Stimulated activated CD8-positive, alpha-beta memory T cell treated with anti-CD3 and anti-CD28 coated beads, Interleukin-4, amount 100 ng/mL, for 1 hour (primary cell): ENCODE measurements at places on chromosomes 2 and 18.

GRCh38 chr18:22704586-22704918 lies 228.6 kb upstream of the RBBP8 start:
- DNase-seq = no peak

DNA sequence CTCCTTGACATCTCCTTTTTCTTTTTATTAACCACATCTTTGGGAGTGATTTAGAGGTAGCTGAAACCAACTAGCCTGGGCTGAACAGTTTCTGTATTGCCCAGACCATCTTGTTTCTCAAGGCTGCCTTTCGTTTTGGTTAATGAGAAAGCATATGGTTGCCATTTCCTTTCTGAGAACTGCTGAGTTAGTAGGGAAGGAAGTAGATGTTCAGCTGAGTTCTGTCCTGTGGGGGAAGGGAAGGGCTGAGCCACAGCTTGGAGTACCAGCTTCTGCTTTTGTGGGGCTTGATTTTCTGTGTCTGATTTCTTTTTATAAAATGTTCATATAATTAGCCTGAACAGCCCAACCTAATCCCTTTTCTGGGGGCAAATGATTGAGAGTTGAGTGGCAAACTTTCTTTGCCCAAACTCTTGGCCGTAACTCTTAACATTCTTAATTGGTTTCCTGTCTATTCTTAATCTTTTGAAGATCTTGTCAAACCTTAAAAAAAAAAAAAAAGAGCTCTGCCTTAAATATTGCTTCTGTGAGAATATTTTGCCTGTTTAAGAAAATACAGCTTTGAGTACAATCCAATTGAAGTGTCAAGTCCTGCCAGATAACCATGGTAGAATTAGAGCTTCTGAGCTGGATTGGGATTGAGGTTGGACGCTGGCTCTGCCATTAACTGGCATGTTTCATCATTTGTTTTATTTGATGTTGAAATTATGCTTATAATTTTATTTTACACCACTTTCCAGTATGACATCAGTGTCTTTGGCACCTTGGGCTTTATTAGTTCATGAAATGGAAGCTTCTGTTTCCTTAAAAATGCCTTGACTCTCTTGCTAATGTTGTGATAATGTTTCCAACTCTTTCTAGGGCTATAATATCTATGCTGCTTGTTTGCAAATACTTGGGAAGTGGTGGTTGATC lies 1.9 kb upstream of the NABP1 start:
- DNase-seq = no peak

DNA sequence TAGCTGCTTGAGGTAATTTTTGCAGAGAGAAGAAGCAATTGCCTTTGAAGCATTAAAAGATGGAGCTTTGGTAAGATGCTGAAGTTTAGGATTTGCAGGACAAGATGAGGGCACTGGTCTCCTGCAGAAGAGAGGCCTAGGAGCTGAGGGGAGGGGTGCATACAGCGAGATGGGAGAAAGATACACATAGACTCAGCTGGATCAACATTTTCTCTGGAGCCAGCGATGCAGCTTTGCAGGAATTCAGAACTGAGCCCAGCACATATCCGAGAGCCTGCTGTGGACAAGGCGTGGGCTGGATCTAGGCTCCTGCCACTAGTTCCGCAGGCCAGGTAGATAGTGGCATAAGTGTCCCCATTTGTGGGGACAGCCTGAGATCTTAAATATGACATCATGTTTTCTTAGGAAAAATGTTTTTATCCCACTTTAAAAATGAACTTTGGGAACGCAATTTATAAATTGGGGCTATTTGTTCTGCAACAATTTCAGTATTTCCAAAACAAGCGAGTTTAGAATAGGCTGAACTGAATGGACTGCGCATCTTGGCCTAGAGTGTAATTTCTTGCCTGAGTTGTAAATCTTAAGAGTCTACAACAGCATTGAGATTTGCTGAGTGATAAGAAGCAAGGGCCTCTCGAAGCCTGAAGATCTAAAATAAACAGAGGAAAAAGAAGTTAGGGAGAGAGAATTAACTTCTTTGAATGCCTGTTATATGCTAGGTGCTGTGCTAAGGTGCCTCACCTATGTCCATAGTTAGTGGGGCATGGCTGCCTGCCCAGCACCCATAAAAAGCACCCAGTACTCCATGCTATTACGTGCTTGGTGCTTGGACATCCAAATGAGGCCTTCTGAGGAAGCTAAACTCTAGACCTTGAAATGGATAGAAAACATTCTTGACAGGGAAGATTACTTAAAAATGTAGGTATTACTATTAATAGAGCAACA lies 17.3 kb downstream of the GRHL1 start:
- no peak for DNase-seq

- no peak for DNase-seq
Measured at GRCh38 chr18:73947180-73947921, 200.3 kb downstream of the FBXO15 start.

- no peak for DNase-seq
Measured at GRCh38 chr18:36499938-36500337, 202.4 kb downstream of the FHOD3 start.

GRCh38 chr2:64260817-64261216 lies 116.6 kb upstream of the PELI1 start:
- no peak for DNase-seq

- DNase-seq = no peak
Measured at GRCh38 chr18:35497027-35497369, 762 bp downstream of the INO80C start.

DNA sequence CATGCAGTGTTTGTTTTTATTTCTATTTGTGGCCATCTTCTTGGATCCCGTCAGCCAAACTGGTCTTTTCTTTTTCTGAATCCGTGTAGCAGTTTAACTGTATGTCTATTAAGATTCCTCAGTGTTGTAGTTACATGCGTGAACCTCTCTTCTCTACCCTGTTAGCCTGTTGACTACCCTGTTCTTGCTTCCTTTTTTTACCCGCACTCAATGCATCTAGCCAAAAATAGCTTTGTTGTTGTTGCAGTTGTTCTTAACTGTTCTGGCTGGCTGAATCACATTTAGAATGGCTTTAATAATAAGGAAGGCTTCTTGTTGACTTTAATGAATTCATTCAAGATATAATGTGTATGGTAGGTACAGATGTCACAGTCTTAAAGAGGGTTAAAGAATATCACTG lies 137.1 kb downstream of the LCLAT1 start:
- DNase-seq = no peak

- no peak for DNase-seq
Measured at GRCh38 chr2:127389778-127390435, 2.1 kb upstream of the MAP3K2 start.

DNA sequence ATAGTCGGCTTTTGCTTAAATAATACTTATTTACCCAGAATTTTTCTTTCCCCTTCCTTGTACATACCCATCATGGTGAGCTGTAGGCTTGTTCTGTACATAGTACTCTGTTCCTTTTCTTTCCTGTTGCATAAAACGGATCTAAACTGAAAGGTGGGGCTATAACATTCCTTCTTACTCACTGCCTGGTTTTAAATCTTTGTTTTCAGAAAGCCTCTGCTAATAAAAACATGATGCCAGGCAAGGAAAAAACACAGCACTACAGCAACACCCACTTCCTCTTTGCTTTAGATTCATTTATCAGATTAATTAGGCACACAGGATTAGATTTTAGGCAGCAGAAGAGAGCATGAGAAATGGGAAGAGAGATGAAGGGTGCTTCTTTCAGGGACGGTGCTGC lies 19.6 kb upstream of the STON1 start:
- DNase-seq = no peak

- no peak for DNase-seq
Measured at GRCh38 chr2:230796280-230796862, 68.4 kb upstream of the ITM2C start.
